Cardiac muscle cell (in vitro differentiated cells and primary cell): ENCODE measurements at places on chromosomes 5 and 9.

GRCh38 chr5:179889885-179890284, 17.8 kb downstream of the TBC1D9B start:
- no peak for DNase-seq

- DNase-seq: no peak
These were observed 79.4 kb downstream of the FBXL7 start for GRCh38 chr5:15579193-15579990.

DNA sequence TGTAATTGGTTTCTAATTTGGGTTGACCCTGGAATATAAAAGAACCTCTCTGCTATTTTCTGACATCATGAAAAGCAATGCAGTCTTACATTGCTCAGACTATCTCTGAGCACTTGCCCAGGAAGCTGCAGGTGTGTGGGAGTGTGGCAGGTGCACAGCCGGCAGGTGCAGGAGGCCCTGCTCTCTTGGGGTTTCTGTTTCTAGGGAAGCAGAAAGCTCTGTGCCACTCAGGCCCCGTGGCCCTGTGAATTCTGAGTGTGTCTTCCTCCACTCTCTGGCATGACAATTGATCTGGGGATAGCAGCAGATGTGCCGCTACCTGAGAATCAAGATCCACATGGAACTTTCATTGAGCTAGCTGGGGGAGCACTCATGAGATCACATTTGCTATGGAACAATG, 45.7 kb upstream of the IRX2 start:
- DNase-seq: no peak

DNA sequence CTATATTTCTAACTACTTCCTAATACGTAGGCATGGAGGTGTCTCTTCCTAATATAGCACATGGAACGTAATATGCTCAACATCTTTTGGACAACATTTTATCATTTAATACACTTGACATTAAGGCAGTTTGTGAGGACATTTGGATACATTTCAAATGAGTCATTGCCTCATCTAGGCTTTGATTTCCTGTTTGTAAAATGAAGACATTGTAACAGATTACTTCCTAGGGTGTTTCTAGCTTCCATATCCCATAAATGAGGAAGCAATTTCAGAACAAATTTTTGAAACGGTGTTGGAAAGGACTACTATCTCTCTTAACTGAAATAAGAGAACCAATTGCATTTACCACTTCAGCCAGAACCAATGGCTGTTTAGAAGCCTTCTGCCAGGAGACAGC, 38.7 kb downstream of the SLC28A3 start:
- DNase-seq: peak; percentile 68

DNA sequence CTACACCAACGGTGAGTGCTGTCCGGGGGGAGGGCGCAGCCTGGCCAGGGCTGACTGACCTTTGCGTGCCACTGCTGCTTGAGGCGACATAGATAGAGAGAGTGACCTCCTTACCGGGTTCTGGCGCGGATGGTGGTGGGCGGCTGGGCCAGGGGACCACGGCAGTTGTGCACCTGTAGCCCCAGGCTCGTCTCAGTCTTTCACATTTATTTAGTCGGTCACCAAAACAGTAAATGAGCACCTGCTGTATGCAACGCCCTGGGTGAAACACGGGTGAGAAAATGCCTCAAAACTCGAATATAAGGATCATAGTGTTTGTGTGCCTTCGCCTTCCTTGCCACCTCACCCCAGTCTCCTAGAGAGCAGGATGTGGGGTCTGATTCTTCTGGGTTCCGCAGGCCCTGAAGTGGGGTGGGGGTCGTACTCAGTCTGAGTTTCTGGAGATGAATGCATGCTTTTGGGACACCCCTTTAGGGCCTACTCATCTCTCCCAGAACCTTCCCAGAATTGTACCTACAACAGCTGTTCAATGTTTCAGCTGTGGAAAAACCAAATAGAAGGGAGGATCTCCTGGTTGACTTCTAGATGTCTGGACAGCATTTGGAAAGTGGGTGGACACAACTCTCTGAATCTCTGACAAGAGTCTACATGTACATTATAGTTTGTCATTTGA, 714 bp downstream of the SEC24A start:
- no peak for DNase-seq

- peak; percentile 72 for DNase-seq
These were observed 101.8 kb downstream of the ESM1 start for GRCh38 chr5:54883374-54884194.

GRCh38 chr9:77011973-77012821, 7.3 kb upstream of the FOXB2 start:
- peak; percentile 65 for DNase-seq

- DNase-seq: peak; percentile 67
These were observed 36.6 kb upstream of the MYORG start for GRCh38 chr9:34413231-34413852.

DNA sequence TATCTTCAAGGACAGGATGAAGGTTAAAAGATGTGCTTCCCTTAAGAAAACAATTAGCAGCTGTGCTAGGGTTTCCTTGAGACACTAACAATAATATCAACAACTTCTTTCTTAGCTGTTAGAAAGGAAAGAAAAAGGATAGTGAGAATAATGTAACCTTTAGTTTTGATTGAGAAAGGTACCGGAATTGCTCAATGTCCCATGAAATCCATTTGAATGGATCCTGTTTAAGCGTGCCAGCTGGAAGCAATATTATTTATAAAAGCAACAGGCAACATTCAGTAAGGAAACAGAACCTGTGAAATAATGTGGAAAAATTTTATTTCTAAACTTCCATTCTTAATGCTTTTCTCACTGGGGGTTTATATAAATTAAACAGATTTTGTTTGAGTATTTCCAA, 120.9 kb downstream of the CCDC192 start:
- no peak for DNase-seq

DNA sequence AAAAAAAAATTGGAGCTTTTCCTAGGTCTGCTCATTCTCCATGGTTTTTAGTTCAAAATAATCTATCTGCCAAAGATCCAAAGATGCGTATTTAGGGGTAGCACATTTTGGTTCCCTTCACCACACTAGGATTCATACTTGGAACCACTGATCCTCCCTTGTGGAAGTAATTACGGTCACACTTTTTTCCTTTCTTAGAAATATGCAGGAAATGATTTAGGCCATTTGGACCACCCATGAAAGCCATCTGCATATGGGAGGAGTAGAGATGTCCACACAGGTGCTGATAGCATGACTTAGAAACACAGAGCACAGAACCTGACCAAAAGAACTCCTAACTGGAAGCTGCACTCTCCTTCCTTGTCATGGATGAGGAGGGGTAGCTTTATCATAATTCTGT, 105.9 kb upstream of the RAI14 start:
- no peak for DNase-seq

DNA sequence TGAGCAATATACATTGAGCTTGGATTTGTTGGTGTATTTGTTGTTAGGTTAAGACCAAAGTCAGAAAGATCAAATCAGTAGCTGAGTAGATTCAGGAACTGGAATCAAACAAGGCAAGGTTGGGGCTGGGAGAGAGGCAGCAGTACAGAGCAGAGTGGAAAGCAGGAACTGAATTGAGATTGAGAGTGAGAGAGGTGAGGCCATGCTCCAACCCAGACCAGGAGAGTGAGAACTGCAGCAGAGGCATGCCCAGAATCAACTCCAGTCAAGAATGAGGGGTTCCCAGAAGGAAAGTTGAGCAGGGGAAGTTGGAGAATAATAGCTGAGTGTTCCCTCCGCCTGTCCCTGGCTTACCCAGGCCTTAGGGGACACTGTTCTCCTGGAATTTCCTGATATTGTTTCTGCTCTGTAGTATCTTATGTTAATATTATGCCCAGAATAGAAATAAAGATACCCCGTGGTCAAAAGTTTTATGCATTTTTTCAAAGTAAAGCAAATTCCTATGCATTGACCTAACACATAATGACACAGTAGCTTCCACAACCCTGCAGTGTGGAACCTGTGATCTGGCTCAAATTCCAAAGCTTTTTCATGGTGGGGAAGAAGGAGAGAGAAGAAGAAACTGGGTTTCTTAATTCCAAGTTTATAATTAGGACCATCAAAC, 82.7 kb downstream of the SV2C start:
- DNase-seq: no peak

DNA sequence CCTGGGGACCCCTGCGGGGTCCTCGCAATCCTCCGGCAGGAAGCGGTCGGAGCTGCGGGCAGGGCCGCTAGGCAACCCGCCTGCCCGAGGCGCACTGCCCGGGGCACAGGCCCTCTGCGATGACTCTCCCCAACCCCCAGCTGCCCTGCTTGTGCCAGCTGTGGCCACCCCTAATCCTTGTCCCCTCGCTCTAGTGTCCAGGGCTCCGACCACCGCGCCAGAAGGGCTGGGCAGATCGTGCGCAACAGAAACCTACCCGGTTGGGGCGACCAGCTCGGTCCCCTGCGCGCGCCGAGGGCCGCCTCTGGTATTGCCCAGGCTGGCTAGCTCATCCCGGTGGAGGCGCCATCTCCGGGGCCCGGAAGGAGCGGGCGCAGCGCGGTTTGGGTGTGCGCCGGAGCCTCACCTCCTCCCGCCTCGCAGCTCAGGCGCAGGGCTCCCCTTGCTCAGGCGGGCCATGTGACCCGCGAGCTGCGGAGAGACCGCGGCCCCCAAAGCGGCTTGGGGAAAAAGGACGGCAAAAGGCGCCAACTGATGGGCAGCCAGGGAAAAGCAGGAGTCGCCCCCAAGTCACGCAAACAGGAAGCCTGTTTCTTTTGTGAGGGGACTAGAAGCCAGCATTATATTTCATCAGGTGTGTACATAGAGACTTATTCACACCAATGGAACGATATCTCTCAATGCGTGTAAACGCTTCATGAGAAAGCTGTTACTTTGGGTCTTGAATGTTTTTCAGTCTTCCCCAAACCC, 46.8 kb upstream of the RNF20 start:
- peak; percentile 48 for DNase-seq

DNA sequence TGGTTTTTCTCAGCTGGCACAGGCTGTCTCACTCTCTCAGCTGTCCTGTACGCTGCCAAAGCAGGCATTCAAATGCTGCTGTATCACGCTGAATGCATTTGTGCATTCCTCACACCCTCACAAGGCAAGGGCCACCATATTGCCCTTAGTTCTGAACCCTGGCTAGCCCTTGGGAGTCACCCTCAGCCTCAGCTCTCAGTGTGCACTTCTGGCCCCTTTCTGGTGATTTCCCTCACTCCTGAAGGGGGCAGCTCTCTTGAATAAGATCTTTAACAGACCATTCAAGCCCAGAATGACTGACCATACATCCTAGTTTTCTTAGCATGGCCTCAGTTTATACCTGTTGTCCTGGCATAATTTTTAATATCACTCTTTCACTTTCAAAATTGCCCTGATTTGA, 84.3 kb downstream of the HTR1A start:
- no peak for DNase-seq

DNA sequence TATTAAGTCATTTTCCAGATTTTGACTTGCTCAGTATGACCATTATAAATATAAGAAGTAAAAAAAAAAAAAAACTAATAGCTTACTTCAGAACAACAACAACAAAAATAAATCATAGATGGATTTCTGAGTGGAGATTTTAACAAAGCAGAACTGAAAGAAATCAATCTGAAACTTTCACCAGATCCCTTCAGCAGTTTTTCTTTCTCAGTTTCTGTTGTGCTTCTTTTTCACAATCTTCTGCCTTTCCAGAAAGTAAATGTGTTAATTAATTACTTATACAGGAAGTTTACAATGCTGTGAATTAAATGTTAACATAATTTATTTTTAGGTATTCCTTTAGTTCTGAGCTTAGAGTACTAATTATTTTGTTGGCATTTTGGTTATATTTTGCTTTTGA, 73.5 kb downstream of the CHSY3 start:
- no peak for DNase-seq

DNA sequence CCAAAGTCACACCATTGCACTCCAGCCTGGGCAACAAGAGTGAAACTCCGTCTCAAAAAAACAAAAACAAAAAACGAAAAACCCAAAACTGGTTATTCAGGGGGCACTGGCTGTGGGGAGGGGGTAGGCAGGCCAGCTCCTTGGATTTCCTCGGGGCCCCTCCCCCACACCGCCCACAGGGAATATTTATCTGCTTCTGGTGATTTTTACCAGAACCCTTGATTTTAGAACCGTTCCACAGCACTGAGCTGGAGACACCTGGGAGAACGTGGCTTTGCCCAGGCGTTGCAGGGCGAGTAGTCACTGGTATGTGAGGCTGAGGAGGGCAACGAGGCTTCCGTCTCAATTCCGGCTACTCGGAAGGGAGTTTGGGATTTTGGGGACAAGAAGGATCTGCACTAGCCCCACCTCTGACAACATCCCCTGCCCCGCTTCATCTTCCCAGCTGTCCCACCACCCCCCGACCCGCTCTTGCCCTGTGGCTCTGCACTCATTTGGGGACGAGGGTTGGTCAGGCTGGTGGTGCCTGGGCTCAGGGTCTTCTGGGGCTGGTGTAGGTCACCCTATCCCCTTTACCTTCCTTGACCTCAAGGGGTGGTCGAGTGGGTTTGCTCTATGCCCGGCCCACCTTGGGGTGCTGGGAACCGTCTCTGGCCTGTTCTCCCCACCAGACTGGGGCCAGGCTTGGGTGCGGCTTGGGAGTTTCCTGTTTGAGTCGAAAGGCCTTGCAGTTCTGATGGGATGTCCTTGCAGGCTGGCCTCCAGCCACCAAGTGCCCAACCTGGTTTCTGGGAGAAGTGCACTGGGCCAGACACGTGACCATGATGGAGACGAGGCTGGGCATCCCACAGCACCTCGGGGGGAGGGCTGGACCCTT, 3.5 kb downstream of the AHRR start:
- no peak for DNase-seq

GRCh38 chr5:11153670-11154382, 392.8 kb upstream of the DAP start:
- DNase-seq: no peak

DNA sequence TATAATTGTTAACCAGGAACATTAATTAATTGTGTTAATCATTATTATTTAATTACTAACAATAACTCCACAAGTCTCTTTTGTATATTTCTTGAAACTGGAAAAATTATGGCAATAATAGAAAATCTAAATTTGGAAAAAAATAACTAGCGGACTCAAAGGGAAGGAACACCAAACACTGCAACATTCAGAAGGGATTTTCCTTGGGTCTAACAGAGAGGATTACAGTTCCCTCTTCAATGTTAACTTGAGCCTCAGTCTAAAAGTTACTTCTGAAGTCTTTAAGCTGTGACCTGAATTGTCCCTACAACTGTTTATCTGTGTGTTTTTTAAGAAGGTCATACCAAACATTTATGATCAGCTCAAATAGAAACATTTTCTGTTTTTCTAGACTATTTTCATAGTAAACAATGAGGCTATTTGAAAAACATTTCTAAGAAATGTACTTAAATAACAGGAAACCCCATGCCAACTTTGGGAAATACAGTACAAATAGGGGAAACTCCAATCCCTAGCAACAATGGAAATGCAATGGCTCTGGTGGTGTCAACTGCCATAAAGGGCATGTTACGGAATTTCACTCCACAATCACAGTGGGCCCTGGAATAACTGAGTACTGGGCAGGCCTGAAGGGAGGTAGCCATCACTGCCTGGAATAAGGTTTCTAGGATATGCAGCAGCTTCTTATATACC, 61.2 kb downstream of the MCTP1 start:
- no peak for DNase-seq

- DNase-seq: peak; percentile 92
These were observed 382.7 kb downstream of the ENC1 start for GRCh38 chr5:74257645-74258313.

- DNase-seq: peak; percentile 47
These were observed 143.0 kb downstream of the XRCC4 start for GRCh38 chr5:83220331-83220730.
